ENCODE measurements at places on chromosomes 3 and 15.

- no peak for DNase-seq
Observed at GRCh38 chr15:31149088-31149505, 47.6 kb upstream of the TRPM1 start.

- DNase-seq, result no peak
Observed at GRCh38 chr3:161339517-161340500, 31.5 kb downstream of the SPTSSB start.

- no peak for DNase-seq
Observed at GRCh38 chr3:156626104-156626503, 48.3 kb upstream of the TIPARP start.

- DNase-seq, result no peak
Observed at GRCh38 chr3:127573912-127574311, 16.6 kb downstream of the TPRA1 start.

- no peak for DNase-seq
Observed at GRCh38 chr3:152922554-152922953, 87.6 kb downstream of the P2RY1 start.

DNA sequence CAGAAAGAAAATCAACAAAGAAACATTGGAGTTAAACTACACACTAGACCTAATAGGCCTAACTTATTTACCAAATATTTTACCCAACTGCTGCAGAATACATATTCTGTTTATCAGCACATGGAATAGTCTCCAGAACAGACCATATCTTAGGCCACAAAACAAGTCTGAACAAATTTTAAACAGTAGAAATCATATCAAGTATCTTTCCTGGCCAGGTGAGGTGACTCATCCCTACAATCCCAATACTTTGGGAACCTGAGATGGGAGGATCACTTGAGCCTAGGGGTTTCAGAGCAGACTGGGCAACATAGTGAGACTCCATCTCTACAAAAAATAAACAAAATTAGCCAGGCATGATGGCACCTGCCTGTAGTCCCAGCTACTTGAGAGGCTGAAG, 18.1 kb upstream of the KPNA4 start:
- DNase-seq, result no peak

- DNase-seq, result no peak
Observed at GRCh38 chr15:100775581-100776185, 103.9 kb upstream of the ALDH1A3 start.

- DNase-seq, result no peak
Observed at GRCh38 chr3:12932347-12932746, 91.0 kb upstream of the RPL32 start.

- DNase-seq, result peak; percentile 8
Observed at GRCh38 chr15:35481992-35482391, 64.0 kb downstream of the DPH6 start.

- no peak for DNase-seq
Observed at GRCh38 chr3:183515968-183516851, 39.3 kb downstream of the KLHL6 start.

- no peak for DNase-seq
Observed at GRCh38 chr3:197478746-197479668, 76.8 kb downstream of the BDH1 start.

- no peak for DNase-seq
Observed at GRCh38 chr3:100120012-100120411, 5.7 kb upstream of the FILIP1L start.

- no peak for DNase-seq
Observed at GRCh38 chr3:162170581-162170980, 674.0 kb downstream of the OTOL1 start.

- no peak for DNase-seq
Observed at GRCh38 chr3:112973325-112974177, 1.4 kb downstream of the CD200R1 start.

DNA sequence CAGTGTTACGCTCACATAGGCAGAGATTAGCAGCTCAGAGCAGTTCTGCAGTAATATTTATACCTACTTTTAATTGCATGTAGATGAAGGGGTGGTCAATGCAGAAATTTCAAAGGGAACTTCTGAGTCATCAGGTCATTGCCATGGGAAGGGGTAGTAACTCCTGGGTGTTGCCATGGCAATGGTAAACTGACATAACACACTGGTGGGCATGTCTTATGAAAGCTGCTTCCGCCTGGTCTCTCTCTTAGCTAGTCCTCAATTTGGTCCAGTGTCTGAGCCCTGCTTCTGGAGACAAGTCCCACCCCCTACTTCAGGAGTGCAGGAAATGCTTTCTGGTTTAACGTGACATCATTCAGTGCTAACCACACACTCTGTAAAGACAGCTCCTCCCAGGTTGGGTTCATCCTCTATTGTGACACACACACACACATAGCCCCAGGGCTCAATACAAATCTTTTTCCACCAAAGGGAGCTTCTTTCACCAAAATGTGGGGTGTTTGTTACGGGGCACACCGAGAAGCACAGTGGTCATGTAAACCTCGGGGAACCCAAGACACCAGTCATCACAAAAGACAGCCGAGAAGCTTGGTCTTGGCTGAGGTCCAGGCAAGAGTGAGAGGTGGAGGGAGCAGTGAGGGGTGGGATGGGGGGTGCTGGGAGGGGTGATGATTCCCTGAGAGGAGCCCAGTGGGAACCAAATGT, 74.5 kb downstream of the TLE3 start:
- DNase-seq, result no peak

- no peak for DNase-seq
Observed at GRCh38 chr15:35822153-35822552, 276.2 kb upstream of the DPH6 start.

- DNase-seq, result no peak
Observed at GRCh38 chr15:64865998-64866520, 24.3 kb downstream of the PLEKHO2 start.

GRCh38 chr3:31432897-31433678, 99.6 kb upstream of the STT3B start:
- no peak for DNase-seq

- peak; percentile 39 for DNase-seq
Observed at GRCh38 chr3:115903843-115904242, 280.5 kb downstream of the GAP43 start.

GRCh38 chr3:194312186-194312742, 38.9 kb downstream of the CPN2 start:
- no peak for DNase-seq

GRCh38 chr15:78775472-78775871, 35.8 kb downstream of the ADAMTS7 start:
- no peak for DNase-seq

GRCh38 chr15:78904599-78905358, 32.1 kb downstream of the MORF4L1 start:
- DNase-seq, result no peak

- no peak for DNase-seq
Observed at GRCh38 chr3:14780927-14781507, 37.7 kb upstream of the FGD5 start.

- no peak for DNase-seq
Observed at GRCh38 chr15:60840703-60841411, 361.9 kb upstream of the ICE2 start.

GRCh38 chr3:127689266-127689860, 16.6 kb downstream of the ABTB1 start:
- DNase-seq, result no peak

DNA sequence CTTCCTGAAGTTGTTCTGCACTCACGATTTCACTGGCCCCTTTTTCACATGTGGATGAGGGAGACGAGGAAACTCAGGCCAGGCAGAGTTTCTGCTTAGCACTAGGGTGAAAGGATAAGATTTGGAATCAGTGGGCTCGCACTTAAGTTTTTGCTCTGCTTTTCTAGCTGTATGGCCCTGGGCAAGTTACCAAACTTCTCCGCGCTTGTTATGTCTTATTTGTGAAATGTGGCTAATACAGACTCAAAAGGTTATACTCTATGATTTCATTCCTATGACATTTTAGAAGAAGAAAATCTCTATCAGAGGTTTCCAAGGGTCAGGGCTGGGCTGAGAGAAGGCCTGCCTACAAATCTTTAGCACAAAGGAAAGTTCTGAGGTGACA, 191.9 kb upstream of the LRIG1 start:
- no peak for DNase-seq

DNA sequence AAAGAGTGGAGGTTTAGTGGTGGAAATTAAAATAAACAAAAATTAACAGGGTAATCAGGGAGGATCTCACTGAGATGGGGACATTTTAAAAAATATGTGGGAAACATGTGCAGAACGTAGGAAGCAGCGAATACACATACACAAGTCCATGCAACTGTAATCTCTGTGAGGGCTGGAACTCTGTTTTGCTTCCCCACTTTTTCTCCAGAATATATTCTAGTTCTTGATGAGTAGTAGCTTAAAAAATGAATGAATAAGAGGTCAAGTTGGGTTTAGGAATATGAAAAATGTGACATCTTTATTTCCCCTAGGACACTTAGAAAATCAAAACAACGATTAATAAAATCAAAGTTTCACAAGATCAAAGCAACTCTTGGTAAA, 312.2 kb upstream of the ZNF717 start:
- no peak for DNase-seq

DNA sequence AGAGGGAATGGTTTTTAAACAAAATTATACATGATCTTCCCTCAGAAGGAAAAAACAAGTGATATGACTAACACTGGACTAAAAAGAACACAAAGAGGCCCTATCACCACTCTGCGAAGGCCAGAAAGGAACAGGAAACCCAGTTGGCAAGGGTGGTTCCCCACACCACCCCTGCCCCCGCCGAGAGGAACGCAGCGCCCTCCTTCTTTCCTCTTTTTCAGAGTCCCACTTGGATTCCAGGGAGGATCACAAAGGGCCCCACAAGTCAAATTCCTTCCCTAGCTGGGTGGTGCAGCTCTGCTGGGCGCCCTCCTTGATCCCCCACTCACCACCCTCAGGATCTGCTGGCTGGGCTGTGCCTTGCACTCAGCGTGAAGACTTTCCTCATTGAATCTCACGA, 29.8 kb downstream of the PLA1A start:
- DNase-seq, result no peak

DNA sequence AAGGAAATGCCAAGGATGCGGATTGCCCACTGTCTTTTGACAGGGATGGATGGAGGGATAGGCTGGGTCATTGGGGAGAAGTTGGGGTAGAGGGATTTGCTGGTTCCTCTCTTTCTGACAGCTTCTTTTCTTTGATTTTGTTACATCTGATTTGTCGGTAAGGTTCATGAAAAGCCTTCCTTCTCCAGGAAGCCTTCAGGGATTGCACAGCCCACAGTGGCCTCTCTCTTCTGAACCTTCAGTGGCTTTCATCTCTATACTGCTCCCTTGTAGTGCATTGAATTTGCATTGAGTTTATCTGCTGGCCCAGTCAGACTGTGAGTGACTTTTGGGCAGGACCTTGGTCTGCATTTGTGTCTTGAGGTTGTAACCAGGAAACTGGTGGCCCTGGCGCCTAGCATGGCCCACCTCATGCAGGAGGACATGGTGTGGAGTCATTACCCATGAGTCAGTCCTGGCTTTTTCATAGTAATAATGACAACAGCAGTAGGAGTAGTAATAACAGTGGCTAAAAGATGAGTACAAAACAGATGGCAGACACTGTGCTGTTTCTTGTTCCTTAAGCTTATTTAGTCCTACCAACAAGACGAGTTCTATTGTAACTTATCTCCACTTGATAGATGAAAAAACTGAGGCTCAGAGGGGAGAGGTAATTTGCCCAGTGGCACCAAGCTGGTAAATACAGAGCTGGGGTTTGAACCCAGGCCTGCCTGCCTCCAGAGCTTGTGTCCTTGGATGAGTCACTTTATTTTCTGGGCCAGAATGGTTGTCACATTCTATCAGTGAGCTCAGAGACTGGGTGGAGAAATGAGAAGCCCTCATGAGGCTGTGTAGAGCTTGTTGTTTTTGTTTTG, 28.4 kb downstream of the SMAD6 start:
- peak; percentile 40 for DNase-seq

DNA sequence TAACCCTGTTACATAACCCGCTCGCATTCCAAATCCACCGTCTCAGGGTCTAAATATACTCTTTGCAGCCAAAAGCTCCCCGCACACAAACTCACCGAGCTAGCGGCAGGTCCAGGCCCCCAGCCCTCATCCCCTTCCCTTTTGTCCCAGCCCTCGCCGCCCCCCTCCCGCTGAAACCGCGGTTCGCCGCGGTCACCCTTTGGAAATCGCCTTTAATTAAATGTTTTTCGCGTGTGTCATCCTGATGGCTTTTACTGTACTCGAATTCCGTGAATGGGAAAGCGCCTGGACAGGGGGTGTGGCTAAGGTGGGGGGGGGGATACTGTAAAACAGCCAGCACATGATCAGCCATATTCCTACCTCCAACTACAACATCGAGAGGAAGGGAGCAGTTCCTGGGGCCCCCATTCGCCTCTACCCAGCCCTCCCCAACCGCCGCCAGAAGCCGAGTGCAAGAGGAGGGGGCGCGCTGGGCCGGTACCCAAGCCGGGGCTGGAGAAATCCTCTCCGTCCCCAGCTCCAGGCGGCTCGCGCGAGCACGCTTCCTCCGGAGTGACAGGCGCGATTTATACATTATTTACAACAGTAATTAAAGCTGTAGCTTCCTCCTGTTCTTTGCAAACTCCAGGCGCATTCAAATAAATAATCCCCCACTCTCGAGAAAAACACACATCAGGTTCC, 1.7 kb downstream of the RORA start:
- DNase-seq, result peak; percentile 73
